MG63 (cell line): ENCODE measurements at places on chromosomes 2 and 18. TPM values are rescaled to one million over a fixed set of nuclear protein-coding genes. Genes with fewer than 3 reads are reported as not detected.

GRCh38 chr2:200624658-200625057 lies 38.8 kb downstream of the AOX1 start:
- no peak for DNase-seq

- DNase-seq: no peak
These were observed 662.3 kb upstream of the FANCL start for GRCh38 chr2:58903427-58903826.

Gene ANKRD36
- 4.8 and 9.8 TPM in 2 replicates for total RNA-seq

Gene IL36B
- total RNA-seq: not detected in 2 replicates

GRCh38 chr2:144042751-144043150 lies 477.2 kb downstream of the ZEB2 start:
- no peak for DNase-seq

- no peak for DNase-seq
These were observed 49.6 kb downstream of the SPIRE1 start for GRCh38 chr18:12608301-12608700.

DNA sequence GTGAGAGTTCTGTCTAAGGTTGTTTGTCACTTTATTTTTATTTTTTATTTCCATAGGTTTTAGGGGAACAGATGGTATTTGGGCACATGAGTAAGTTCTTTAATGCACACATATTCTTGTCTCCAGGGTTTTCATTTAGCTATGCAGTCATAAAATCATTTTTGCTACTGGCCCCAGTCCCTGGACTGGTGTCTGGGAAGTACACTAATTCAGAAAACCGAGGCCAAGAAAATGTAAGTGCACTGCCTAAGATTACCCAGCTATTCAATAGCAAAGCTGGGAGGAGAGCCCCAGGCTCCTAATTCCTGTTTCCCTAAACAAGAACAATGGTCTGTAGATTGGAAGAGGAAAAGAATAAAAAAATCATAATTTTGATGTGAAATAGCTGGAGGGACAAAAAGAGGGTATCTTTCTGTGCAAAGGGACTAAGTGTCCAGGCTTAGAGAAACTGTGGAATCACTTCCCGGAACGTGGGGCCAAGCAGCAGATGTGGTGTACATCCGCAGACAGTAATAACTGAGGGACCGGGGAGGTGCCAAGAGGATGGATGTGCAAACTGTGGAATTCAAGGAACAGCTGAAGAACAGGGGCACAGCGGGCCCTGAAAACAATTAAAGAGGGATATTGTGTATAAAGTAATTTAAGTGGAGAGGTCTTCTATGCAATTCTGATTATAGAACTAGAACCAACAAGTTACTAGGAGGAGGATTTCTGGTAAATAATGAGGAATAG lies 236.3 kb downstream of the ACKR3 start:
- peak; percentile 21 for DNase-seq

DNA sequence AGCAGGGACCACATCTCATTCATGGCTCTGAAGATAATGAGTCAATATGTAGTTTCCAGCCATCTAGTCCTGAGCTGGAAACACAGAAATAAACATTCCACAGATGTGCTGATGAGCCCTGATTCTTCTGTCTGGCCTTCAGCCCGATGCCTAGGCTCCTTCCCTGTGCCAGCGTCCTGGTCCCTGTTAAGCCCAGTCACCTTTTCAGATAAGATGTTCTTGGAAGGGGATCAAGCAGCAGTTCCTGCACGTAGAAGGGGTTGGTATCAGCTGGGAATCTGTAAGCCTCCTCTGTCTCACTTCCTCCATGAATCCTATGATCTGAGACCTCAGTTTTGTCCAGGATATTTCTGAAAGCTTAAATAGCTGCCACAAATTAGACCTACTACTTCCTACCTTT lies 149.3 kb downstream of the TTC32 start:
- DNase-seq: no peak

- peak; percentile 79 for DNase-seq
These were observed 3.0 kb downstream of the SH2D6 start for GRCh38 chr2:85421260-85422071.

DNA sequence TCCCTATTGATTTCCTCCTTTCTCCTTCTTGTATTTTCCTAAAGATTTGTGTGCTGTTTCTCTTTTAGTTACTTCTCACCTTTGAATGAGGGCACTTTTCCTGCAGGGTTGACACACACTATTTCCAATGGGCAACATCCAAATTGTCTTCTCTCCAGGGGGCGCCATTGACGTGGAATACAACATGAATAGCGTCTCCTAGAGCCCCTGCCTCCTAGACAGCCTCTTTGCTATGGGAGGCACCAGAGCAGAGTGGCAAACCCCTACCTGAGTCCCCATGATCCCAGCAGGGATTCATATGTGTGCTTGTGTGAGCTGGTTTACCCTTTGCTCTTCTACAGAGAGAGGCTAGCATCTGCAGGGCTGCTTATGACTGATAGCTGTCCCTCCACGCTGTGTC lies 61.3 kb upstream of the ITSN2 start:
- peak; percentile 41 for DNase-seq

DNA sequence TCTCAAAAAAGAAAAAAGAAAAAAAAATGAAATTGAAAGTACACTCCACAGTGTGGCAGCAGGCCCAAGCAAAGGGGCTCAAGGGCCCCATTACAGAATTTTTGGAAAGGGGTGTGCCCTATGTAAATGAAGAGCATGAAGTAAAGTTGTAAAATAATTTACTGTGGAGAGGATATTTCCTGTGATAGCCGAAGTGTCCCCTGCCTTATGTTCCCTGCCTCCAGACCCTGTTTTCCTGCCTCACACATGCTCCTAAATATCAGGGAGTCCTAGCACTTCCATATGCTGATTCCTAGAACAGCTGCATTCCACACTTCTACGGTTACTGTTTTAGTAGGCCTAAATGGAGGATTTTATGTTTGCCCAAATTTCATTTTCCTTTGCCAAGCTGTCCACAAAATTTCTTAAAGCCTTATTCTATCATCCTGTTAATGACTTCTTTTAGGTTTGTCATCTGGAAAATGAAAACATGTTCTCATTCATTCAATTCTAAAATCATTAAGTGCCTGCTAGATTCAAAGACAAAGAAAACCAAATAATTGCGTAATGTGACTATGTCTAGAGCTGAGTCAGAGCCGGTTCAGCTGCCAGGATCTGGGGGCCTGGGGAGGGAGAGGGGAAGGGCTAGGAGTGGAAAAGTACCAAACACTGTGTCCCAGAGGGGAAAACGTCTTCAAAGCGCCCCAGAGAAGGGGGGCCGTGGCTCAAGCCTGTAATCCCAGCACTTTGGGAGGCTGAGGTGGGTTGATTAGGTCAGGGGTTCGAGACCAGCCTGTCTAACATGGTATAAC lies 25.9 kb upstream of the IMPA2 start:
- peak; percentile 82 for DNase-seq

Gene CHMP3
- 52.5 and 69.4 TPM in 2 replicates for total RNA-seq

- DNase-seq: no peak
These were observed 10.9 kb downstream of the UXS1 start for GRCh38 chr2:106183101-106183696.

- peak; percentile 17 for DNase-seq
These were observed 42.9 kb upstream of the MYO1B start for GRCh38 chr2:191202209-191202721.

DNA sequence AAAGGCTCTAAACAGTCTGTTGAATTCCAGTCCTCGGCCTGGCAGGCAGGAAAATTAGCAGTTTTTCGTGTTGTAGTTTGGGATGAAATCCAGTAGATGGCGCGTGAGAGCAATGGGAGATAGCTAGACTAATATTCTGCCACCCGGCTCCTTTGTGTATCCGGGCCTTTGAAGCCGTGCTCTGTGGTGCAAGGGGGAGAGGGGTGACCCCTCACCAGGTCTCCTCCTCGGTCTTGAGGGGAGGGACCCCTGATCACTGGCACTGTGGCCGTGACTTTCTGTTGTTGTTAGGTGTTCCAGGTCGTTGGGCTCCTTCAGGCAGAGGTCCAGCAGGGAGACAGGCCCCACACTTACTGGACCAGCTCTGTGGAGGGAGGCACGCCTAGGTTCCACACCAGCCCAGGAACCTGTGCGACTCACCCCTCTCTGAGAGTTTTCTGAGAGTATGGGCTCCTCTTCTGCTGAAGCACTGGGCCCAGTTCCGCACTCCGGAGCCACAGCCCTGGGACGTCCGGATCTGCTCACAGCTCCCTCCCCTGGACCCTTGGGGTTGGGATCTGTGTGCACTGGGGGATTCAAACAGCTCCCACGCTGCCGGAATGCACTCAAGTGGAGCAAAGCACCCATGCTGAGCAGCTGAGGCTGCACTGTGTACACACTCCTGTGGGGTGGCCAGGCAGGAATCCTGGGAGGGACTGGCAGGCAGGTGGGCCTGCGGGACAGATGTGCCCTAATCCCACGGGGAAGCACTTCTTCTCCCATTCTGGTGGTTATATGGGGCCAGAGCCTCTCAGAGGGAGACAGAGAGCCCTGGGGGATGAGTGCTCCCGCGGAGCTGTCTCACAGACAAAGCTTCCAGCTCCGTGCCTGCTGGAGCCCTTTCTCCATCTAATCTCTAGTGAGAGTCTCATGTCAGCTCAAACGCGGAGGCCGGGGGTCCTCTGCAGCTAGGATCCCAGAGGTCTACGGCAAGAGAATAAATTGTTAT lies 8.8 kb downstream of the GKN2 start:
- peak; percentile 44 for DNase-seq
